Bronchus fibroblast of lung (primary cell): ENCODE measurements at places on chromosomes 3 and 15. TPM values are rescaled to one million over a fixed set of nuclear protein-coding genes. Genes with fewer than 3 reads are reported as not detected.

ZCWPW2 gene
- total RNA-seq, result 0.34 and 0.74 TPM in 2 replicates

KNG1 gene
- not detected in 2 replicates for total RNA-seq

MORC1 gene
- not detected in 2 replicates for total RNA-seq

ADAMTSL3 gene
- total RNA-seq, result 1.0 TPM in 1 of 2 replicates, not detected in the other

RETNLB gene
- not detected in 2 replicates for total RNA-seq

LRRC2 gene
- total RNA-seq, result under 0.01 TPM in 2 replicates

BOC gene
- total RNA-seq, result 1.0 TPM in 2 replicates

GABRR3 gene
- not detected in 2 replicates for total RNA-seq

FSD2 gene
- total RNA-seq, result not detected in 2 replicates

SMAD3 gene
- 33.3 and 46.1 TPM in 2 replicates for total RNA-seq

B2M gene
- total RNA-seq, result 1,041 and 1,099 TPM in 2 replicates

MINAR1 gene
- total RNA-seq, result 0.74 and 1.0 TPM in 2 replicates

UQCC5 gene
- total RNA-seq, result 1.2 and 20.8 TPM in 2 replicates

EPHA6 gene
- 0.17 TPM in 1 of 2 replicates, not detected in the other for total RNA-seq

LRRC3B gene
- total RNA-seq, result not detected in 2 replicates

GOLGA6L4 gene
- total RNA-seq, result 0.59 and 0.84 TPM in 2 replicates

MESP2 gene
- 0.45 and 1.3 TPM in 2 replicates for total RNA-seq

CADM2 gene
- total RNA-seq, result 0.15 TPM in 1 of 2 replicates, not detected in the other

THAP10 gene
- total RNA-seq, result 7.1 and 7.2 TPM in 2 replicates

DNAJA4 gene
- total RNA-seq, result 2.0 and 2.4 TPM in 2 replicates

SPTBN5 gene
- total RNA-seq, result under 0.01 TPM in 2 replicates

ACTL6A gene
- total RNA-seq, result 74.3 and 151 TPM in 2 replicates

INSYN1 gene
- 0.17 and 0.30 TPM in 2 replicates for total RNA-seq

PRR20G gene
- not detected in 2 replicates for total RNA-seq

ECE2 gene
- not detected in 2 replicates for total RNA-seq
